ENCODE measurements at places on chromosomes 2 and 18.

DNA sequence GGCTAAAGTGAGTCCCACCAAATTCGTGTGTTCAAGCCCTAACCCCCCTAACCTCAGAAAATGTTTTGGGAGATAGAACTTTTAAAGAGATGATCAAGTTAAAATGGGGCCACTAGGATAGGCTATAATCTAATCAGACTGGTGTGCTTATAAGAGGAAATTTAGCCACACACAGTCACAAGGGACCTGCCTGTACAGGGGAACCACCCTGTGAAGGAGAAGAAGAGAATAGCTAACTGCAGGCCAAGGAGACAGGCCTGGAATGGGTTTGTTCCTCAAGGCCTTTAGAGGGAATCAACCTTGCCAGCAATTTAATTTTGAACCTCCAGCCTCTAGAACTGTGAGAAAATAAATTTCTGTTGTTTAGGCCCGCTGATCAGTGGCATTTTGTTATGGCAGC, 36.0 kb upstream of the TANK start:
- DNase-seq, result no peak

- DNase-seq, result no peak
Measured at GRCh38 chr2:235495373-235496238, 1.8 kb downstream of the AGAP1 start.

- no peak for DNase-seq
Measured at GRCh38 chr2:109164739-109165221, 35.8 kb downstream of the SH3RF3 start.

GRCh38 chr2:158781353-158781961, 13.7 kb upstream of the DAPL1 start:
- DNase-seq, result no peak

GRCh38 chr18:51030537-51031258, 685 bp downstream of the SMAD4 start:
- peak; percentile 52 for DNase-seq

DNA sequence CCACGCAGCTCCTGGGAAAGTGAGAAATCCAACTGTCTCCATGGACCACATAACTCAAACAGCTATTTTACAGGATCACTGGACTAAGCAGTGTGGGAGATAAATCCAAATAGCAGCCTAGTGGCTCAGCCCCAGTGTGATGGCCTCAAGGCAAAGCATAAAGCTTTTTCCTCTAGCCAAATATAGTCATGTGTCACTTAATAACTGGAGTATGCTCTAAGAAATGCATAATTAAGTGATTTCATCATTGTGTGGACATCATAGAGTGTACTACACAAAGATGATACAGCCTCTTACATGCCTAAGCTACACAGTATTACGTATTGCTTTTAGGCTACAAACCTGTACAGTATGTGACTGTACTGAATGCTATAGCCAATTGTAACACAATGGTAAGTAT, 31.8 kb upstream of the ST8SIA3 start:
- DNase-seq, result no peak

GRCh38 chr18:28030458-28030857, 146.5 kb downstream of the CDH2 start:
- no peak for DNase-seq

- DNase-seq, result no peak
Measured at GRCh38 chr2:6934345-6934744, 17.1 kb downstream of the RNF144A start.

DNA sequence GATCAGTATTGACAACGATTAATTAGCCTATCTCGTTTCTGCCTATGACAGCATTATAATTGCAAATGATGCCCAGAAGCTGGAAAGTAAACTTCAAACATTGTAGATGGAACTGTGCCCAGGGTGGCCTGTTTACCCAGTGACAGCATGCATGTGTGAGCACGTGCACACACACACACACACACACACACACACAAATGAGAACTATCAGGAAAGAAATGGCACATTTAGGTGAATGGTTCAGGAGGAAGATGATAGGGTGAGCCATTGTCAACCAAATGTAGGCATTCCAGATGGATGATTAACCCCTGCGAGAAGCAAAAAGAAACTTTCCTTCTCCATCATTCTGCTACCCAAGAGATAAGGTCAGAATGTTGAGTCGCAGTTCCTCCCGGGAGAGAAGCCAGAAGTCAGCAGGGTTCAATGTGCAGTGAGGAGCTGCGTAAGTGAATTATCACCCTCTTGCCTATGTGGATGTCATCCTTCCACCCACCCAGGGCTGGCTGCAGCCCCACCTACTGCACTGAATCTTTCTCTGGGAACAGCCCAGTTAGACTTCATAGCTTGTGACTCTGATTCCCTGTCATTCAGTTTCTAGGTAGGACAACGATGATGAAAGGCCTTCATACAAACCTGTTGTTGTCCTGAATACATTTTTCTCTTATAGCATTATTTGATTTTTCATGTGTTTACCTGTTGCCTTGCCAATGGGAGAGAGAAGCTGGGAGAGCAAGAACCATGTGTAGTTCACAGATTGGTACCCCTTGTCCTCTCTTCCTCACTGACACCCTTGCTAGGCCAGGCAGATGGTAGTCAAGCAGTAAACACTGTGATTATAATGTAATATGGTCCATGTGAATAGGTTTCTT, 3.5 kb upstream of the APOB start:
- DNase-seq, result no peak

DNA sequence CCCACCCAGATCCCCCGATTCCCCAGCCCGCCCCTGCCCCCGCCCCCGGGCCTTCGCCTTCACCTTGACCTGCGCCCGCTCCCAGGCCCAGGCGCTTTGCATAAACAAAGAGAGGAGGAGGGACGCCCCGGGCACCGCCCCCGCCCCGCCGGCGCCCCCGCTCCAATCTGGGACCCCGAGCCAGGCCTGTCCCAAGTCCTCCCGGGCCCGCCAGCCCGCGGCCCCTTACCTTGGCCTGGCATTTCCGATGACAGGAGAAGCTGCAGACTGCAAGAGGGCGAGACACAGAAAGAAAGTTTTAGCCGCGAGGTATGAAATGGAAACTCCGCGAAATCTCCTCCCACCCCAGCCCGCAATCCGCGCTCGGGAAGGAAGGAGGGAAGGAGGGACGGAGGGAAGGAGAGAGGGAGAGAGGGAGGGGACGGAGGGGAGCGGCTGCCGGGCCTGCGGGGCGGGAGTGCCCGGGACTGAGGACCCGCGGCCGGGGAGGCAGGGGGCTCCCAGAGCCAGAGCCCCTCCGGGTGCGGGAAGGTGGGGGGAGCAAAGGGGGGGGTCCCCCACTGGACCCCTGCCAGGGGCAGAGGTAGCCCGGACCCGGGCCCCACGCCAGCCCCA, 24.2 kb downstream of the TNS1 start:
- no peak for DNase-seq

DNA sequence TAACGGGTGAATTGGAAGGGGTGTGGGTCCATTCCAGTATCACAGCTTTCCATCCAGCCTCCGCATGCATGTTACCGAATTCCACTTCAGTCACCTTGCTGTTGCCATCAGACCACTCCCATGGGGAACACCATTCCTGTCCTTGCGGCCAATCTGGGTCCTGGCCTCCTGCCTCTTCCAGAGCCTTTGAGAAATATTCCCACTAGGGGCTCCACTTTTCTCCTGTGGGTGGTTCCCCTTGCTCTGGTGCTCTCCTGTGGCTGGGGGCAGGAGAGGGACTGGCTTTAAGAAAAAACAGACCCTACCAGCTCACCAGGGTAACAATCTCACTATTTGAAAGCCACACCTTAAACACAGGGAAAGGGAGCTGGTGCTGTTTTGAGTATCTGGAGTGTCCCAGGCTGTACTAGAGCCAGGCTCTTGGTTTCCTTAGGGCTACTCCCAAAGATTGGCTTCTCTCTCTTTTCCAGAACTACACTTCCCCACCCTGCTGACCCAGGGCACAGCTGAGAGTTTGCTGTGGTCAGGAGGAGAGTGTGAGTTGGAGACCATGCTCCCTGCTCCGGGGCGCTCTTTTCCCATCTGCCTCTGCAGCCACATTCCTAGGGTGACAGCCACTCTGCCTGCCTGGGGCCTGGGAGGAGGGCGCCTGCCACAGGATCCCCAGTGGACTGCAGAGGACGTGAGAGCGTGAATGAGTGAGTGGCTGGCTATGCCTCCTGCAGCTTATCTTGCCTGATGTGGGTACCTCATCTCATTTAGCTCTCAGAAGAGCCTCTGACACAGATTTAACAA, 460.8 kb upstream of the HS6ST1 start:
- DNase-seq, result no peak

DNA sequence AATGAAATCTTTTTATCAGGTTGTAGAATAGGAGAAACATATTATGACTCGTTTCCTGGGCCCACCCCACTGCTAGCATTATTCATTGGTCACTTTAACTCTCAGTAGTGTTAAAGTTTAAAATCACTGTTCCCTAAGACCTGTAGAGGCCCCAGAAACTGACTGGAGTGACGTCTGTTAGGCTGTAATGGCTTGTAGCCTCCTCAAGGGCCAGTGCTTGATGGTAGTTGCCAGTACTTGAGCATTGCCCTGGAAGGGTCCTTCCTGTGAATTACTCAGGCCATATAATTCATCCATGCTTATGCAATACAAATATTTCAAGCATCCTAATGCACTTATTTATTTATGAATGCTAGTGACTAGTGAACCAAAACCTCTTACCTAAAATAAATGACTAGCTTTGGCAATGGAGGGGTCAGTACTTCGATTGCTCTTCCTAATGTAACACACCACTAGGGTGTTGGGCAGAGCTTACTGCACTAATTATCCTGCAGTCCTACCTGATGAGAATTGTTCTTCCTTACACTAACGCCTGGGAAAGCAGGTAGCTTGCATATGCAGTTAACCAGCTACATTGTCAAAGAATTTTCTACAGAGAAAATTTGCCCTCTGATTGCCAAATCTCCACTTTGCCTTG, 31.2 kb downstream of the ARHGAP25 start:
- no peak for DNase-seq

DNA sequence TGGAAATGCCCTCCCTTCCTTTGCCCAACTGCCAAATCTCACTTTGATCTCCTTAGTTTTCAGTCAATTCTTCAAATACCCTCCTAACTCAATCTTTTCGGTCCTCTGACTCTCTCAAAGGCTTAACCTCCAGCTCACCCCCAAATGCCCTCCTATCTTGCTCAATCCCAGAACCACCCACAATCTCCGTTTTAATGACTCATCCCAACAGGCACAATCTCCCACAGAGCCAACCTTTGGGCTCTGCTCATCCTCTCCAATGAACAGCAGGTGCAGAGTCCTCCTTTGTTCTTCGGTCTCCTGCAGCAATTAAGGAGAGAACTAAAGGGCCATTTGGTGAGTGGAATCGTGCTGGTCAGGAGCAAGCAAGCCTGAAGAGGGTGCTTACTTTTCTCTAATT, 366.1 kb upstream of the CRIM1 start:
- DNase-seq, result no peak

- DNase-seq, result no peak
Measured at GRCh38 chr2:201777869-201778268, 2.9 kb downstream of the ALS2 start.

DNA sequence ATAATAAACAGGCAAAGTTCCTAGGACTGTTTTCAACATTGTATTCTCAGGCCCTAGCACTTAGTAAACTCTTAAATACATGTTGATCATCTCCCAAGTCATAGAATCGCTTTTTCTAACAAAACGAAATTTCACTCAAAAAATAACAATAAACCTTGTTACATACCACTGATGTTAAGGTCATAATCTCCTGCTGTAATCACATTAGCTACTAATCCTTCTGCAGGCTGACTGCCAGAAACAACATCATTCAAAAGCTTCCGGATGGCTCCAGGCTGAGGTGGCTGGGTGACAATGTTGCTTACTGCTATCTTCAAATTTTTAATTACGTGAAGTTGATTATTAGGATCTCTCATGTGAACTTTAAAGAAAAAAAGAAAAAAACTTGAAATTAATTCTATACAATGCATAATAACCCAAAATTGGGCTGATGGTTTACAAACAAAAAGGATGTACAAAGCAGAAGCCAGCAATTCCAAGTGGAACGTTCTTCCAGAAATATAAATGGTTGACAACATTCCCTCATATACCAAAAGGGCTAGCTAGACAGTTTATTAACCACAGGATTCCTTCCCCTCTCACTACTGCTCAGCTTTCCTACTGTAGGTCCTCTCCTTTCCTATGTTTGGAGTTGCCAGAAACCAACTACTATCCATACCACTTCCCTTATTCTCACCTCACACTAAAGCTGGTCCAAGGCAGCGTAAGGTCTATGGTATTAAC, 11.6 kb downstream of the TRAPPC8 start:
- no peak for DNase-seq

DNA sequence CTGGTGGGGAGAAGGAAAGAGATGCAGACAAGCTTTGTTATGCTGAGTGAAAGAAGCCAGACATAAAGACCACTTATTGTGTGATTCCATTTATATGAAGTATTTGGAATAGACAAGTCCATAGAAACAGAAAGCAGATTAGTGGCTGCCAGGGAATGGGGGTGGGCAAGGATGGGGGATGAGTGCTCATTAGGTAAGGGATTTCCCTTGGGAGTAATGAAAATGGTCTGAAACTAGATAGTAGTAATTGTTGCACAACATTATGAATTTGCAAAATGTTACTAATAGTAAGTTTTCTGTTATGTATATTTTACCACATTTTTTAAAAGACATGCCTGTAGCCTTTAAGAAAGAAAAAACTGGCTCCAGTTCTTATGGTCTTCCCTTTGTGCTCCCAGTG, 154.9 kb downstream of the LNPK start:
- no peak for DNase-seq

DNA sequence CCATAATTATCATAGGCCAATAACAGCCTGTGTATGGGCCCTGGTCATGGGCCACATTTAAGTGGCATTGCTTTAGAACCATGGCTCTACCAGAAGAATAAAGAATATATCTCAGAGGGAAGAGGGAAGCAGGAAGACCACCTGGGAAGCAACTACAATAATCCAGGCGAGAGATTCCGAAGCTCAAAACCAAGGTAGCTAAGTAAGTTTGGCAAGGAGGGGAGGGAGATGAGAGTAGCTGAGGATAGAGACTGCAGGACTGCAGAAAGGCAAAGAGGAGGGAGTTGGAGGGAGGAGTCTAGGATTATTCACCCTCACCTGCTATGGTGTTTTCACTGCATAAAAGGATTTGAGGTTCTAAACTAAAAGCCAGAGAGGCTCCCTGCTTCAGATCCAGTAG, 293.5 kb downstream of the SETBP1 start:
- no peak for DNase-seq

- peak; percentile 79 for DNase-seq
Measured at GRCh38 chr2:208359632-208359986, 47.0 kb upstream of the PTH2R start.

DNA sequence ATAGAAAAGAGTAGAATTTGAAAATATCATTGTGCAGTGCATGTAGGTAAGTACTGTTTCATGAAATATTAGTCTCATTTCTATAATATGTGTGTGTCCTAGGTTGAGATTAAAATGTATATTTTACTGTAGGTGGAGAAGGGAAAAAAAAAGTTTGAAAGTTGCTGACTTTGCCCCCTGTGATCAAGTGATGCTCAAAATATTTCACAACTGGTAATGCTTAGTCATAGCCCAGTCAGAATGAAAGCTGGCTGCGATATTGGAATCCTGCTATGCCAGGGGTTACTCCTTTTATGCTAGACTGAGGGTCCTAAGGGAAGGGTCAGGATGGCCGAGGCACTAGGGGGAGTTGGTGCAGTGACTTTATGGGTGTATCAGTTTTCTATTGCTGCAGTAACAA, 19.5 kb upstream of the CFAP36 start:
- no peak for DNase-seq

- DNase-seq, result peak; percentile 22
Measured at GRCh38 chr2:109615637-109616144, 1.5 kb downstream of the SOWAHC start.

Data from NCI-H748 treated with DMSO at 0.1 percent for 48 hours (cell line).